ENCODE measurements at places on chromosomes 2 and 18. TPM values are rescaled to one million over a fixed set of nuclear protein-coding genes. Genes with fewer than 3 reads are reported as not detected.

Gene INHBB
- 57.5 TPM for total RNA-seq

Gene RTP5
- not detected for total RNA-seq

DNA sequence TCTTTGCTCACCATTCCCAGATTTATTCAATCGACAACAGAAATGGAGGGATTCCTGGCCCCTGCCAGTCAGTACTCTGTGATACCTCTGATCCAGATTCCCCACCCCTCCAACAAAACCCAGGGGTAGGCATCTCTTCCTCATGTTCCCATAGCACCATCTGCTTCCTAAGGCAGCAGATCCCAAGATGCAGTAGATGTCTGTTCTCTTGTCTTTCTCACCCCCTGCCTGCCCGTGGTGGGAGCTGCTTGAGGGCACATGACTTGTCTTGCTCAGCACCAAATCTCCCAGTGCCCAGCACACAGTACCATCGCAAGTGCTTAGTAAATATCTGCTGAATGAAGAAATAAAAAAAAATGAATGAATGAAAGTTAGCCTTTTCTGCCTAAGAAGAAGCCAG lies 98.2 kb downstream of the ZBTB7C start:
- DNase-seq, result no peak

DNA sequence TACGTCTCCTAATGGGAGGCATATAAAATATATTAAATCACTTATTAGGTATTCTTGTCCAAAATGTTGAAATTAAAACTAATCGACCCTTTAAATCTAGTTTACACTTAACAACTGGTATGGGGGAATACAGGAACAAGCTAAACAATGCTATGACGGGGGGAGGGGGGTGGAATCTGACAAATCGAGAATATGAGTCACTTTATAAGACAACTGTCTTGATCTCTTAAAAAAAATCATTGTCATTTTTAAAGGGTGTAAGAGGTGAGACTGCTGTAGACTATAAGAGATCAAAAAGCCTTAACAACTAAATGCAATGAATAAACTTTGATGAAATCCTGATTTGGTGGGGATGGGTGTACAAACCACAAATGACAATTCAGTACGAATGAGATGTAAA lies 6.0 kb downstream of the MAP3K2 start:
- peak; percentile 57 for DNase-seq

GRCh38 chr2:56207760-56208159 lies 24.0 kb downstream of the CCDC85A start:
- DNase-seq, result no peak

Gene MTCL1
- 29.6 TPM for total RNA-seq

GRCh38 chr2:241187918-241188234 lies 601 bp upstream of the ANO7 start:
- no peak for DNase-seq

Gene TMEM169
- 0.58 TPM for total RNA-seq

Gene CERKL
- total RNA-seq, result 1.6 TPM

GRCh38 chr2:215888680-215889079 lies 124.7 kb downstream of the MREG start:
- no peak for DNase-seq

Measured in PC-9 (cell line).